Cerebellum (tissue), 4 donors: ENCODE measurements at places on chromosomes 6 and 20. TPM values are rescaled to one million over a fixed set of nuclear protein-coding genes. Genes with fewer than 3 reads are reported as not detected.

Gene C20orf204
- 3.8 TPM for total RNA-seq

Gene OLIG3
- total RNA-seq: 1.2 TPM

Gene BFSP1
- 1.5 TPM for total RNA-seq

Gene HLA-DRB5
- not detected for total RNA-seq

Gene MANEA
- 18.5 TPM for total RNA-seq

Gene AGER
- total RNA-seq: 0.54 TPM

DNA sequence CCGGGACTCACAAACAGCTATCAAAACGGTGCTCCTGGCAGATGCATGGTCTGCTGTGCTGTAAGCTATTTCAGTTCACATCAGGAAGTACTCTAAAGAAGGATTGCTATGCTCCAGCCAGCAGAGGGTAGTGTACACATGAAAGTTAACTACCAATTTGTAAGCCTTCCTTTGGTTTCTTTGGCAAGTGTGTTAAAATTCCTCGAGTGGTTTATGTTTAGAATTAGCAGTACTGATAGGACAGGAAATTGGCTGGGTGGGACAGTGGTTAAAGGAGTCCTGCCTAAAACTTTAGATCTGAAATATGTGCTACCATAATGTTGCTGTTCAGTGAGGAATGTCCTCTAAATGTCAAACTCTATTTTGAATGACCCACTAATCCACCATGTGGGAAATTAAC lies 47.4 kb downstream of the TRMT11 start:
- DNase-seq: peak; percentile 5

DNA sequence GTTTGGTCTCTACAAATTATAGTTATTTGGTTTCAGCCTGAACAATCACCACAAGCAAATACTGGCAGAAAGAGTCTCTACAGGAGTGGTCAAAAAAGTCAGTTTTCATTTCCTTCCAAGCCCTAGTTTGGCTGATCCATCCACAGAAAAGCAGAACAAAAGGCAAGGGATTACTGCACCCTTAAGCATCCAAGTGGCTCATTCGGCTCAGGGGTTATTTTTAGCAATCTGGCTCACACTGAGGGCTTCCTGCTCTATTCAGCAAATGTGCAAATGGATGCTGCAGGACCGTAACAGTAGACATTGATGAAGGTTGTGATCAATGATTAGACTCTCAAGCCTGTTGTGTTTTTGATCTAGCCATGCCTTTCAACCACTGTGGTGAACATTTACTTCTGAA lies 62.2 kb upstream of the FABP7 start:
- DNase-seq: peak; percentile 84

DNA sequence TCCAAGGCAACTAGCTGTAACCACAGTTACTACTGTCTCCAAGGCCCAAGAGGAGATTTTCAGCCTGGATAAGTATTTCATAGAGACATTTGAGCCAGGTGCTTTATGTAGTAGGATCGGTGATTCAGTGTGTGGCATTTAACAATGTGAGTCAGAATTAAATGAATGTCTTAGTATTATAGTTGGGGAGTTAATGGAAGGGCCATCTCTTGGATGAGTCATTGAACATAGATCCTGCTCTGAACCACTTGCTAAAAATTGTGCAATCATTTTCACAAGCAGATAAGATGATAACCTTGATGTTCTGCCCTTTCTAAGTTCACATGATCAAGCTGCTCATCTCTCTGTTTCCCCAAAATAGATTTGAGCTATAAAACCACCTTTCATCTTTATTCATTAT lies 668.9 kb upstream of the CITED2 start:
- DNase-seq: no peak

DNA sequence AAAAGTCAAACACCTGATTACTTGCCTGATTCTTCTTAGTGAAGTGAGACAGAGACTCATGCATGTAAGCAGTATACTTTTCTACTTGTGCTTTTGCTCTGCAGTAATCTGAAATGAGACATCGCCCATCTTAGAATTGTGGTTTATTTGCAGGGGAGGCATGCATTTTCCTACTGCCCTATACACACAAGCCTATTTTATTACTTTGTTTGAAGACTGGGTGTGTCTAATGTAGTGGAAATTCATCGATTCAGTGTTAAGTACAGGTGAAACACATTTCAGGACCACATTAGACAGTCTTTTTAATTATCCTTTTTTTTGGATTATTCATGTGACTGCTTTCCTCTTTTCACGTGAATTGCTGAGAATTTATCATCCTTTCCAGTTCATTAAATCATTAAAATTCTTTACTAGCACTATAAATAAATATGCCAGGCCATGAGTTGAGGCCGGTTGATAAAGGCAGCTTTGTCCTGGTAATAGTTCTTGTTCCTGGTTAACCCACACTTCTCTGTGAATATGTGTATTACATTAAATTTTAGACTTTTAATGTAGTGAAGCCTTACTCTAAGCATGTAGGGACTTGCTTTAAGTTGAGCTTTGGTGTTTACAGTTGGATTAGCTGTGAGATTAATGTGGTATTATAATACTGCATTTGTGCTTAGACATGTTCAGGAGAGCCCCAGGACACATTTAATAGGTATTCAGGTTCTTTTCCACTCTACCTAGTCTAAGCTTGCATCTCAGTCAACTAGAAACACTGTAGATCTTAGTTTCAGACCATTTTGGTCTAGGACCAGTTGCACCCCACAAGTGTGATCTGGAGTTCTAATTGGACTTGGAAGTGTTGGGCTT lies 10.8 kb upstream of the BTBD3 start:
- DNase-seq: no peak

GRCh38 chr6:99017150-99017549 lies 69.4 kb upstream of the FBXL4 start:
- no peak for DNase-seq
